WTC11 (cell line): ENCODE measurements at places on chromosomes 13 and 19. TPM values are rescaled to one million over a fixed set of nuclear protein-coding genes. Genes with fewer than 3 reads are reported as not detected.

The NALCN gene
- total RNA-seq = 0.11 to 0.34 TPM (median 0.33 TPM) in 3 replicates

DNA sequence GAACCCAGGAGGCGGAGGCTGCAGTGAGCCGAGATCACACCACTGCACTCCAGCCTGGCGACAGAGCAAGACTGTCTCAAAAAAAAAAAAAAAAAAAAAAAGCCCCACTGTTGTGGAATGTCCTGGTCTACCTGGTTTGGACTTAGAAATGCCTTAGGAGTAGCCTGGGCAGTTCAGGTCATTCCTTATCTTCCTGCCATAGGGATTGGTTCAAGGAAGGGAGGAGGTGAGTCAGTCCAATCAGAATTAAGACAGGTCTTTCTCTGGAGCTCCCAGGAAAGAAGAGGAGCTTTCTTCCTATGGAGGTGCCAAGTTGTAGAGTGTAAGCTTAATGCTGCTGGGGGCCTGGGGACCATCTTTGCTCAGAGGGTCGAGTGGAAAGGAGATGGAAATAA lies 44.8 kb downstream of the SIPA1L3 start:
- H3K27ac ChIP-seq = no peak overlapping the region
- no peak overlapping the region for H3K4me3 ChIP-seq
- peaks cover 40% of the 10 kb centered on the region for H3K4me1 ChIP-seq

The RAB3A gene
- 12.2 to 14.7 TPM (median 14.6 TPM) in 3 replicates for total RNA-seq

The SCAMP4 gene
- 81.3 to 86.1 TPM (median 86.1 TPM) in 3 replicates for total RNA-seq

- peaks cover 11% of the 10 kb centered on the region for H3K4me1 ChIP-seq
- 0 out of 2 replicates have a peak, but pooled peaks cover 3% of the 10 kb centered on the region for H3K36me3 ChIP-seq
- H3K4me3 ChIP-seq = no peak overlapping the region
- no peak for DNase-seq
- no peaks in the 10 kb centered on the region for H3K27me3 ChIP-seq
- H3K27ac ChIP-seq = no peak overlapping the region
Observed at GRCh38 chr13:40522282-40522681, 144.2 kb downstream of the FOXO1 start.

- DNase-seq = no peak
- no peaks in the 10 kb centered on the region for H3K27me3 ChIP-seq
- H3K4me1 ChIP-seq = peaks cover 31% of the 10 kb centered on the region
Observed at GRCh38 chr19:10751109-10751953, 33.5 kb downstream of the DNM2 start.

DNA sequence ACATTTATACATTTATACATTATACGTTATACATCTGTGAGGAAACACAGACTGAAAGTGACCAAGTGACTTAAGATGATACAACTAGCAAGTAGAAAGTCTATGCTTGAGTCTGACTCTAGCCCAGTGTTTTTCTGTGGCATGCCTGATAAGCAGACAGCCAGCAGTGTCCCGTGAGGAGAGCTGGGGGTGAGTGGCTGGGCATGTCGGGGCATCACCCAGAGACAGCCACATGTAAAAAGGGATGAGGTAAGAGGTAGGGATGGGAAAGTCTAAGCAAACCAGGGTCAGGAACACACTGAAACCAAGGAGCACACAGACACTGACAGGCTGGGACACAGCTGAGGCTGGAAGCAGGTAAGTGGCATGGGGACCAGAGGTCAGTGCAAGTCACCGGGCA lies 333.2 kb downstream of the FOXO1 start:
- H3K4me3 ChIP-seq = no peak overlapping the region
- H3K4me1 ChIP-seq = peaks cover 26% of the 10 kb centered on the region
- H3K27ac ChIP-seq = no peak overlapping the region; the same call in 1 of the 2 replicates
- no peaks in the 10 kb centered on the region; the same call in 1 of the 2 replicates for H3K27me3 ChIP-seq
- no peaks in the 10 kb centered on the region for H3K36me3 ChIP-seq
- DNase-seq = no peak

GRCh38 chr13:66137384-66137783 lies 1092.8 kb downstream of the PCDH9 start:
- H3K4me3 ChIP-seq = no peak overlapping the region
- peaks cover 7% of the 10 kb centered on the region for H3K36me3 ChIP-seq
- no peak overlapping the region for H3K27ac ChIP-seq
- H3K4me1 ChIP-seq = 0 out of 2 replicates have a peak, but pooled peaks cover 9% of the 10 kb centered on the region
- DNase-seq = no peak

- H3K4me3 ChIP-seq = no peak overlapping the region
- peaks cover 84% of the 10 kb centered on the region for H3K4me1 ChIP-seq
- H3K36me3 ChIP-seq = no peaks in the 10 kb centered on the region
Observed at GRCh38 chr19:5957170-5957569, 20.8 kb downstream of the RANBP3 start.

The KLHL1 gene
- not detected in 3 replicates for total RNA-seq

The DPRX gene
- total RNA-seq = not detected in 3 replicates

DNA sequence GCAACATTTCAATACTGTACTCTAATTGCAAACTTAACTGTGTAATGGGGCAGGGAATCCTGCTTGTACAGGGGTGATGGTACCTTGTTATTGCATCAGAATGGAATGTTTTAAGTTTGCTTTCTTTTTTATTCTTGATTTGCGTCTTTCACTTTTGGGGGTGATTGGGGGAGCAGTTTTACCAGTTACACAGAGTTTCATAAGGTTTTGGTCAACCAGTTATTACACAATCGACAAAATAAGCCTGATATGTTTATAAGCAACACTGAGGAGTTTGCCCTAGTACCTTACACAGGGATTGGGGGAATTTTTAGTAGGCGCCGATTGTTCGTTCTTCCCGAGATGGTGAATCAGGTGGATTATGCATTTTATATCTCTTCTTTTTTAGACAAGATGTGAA lies 2.7 kb downstream of the KLF5 start:
- no peak for DNase-seq
- H3K27me3 ChIP-seq = peaks cover 80% of the 10 kb centered on the region
- H3K4me3 ChIP-seq = no peak overlapping the region

DNA sequence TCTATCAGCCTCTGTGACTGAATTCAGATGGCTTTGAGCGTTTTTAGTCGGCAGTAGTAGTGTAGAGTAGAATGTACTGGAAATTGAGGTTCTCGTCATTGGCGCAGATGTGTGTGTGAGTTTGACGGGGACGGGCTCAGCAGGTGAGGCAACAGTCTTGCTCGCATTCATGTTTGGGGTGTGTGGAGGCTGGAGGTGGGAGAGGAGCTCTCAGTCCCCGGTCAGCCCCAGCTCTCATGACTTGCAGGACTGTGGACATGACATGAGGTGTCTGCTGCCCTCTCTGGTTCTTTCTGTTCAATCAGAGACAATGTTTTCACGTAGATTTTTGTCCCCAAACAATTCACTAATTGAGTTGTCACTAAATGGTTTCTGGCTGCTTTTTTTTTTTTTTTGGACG lies 57.2 kb downstream of the ING1 start:
- no peak overlapping the region for H3K4me3 ChIP-seq
- H3K27me3 ChIP-seq = no peaks in the 10 kb centered on the region; the same call in 1 of the 2 replicates
- DNase-seq = no peak
- H3K27ac ChIP-seq = no peak overlapping the region

DNA sequence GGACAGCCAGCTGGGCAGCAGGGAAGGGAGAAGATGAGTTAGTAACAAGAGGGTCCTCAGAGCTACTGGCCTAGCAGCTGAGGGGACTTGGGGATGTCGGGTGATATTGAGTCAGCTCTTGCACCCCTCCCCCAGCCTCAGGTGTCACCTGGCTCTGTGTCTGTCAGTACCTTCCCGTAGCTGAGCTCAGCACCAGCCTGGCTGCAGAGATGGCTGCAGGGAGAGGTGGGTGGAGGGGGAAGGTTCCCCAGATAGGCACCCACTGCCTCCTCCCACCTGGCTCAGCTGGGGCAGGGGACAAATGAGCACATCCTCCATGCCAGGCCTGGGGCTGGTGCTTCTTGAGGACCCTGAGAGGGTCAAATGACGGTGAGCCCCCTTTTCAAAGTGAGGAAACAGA lies 6.8 kb upstream of the KPTN start:
- H3K36me3 ChIP-seq = peaks cover 5% of the 10 kb centered on the region; the same call in 1 of the 2 replicates
- no peak for DNase-seq
- H3K27ac ChIP-seq = 0 out of 2 replicates have a peak overlapping the region, but pooled peaks have one; percentile 11
- H3K4me3 ChIP-seq = no peak overlapping the region
- H3K4me1 ChIP-seq = peaks cover 5% of the 10 kb centered on the region; the same call in 1 of the 2 replicates
- no peaks in the 10 kb centered on the region for H3K27me3 ChIP-seq

DNA sequence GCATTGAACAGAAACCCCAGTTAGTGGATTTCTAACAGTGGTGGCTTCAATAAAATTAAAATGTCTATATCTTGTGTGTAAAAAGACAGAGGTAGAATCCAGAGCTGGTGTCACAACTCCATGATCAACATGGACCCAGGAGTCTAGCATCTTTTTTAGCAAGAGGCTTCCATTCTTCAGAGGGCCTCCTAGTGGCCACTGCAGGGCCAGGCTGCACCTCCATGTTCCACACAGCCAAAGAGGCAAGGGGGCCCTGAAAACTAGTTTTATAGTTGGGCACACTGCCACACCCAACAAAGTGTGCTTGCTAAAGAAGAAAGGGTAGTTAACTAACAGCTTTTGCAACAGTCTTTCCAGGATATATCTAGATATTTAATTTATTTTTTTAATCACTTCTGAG lies 12.9 kb downstream of the N4BP2L1 start:
- peaks cover 3% of the 10 kb centered on the region for H3K27me3 ChIP-seq
- DNase-seq = peak; percentile 55
- peaks cover 11% of the 10 kb centered on the region for H3K4me1 ChIP-seq
- H3K27ac ChIP-seq = no peak overlapping the region
- H3K4me3 ChIP-seq = no peak overlapping the region

GRCh38 chr19:1799695-1800342 lies 12.3 kb downstream of the ATP8B3 start:
- DNase-seq = no peak
- H3K27ac ChIP-seq = peak overlapping the region; percentile 60; the same call in 1 of the 2 replicates
- peaks cover 5% of the 10 kb centered on the region for H3K4me1 ChIP-seq
- no peak overlapping the region for H3K4me3 ChIP-seq

The MATK gene
- total RNA-seq = 26.1 to 29.0 TPM (median 28.3 TPM) in 3 replicates

The ZSWIM4 gene
- total RNA-seq = 33.4 to 35.5 TPM (median 34.2 TPM) in 3 replicates

The FUZ gene
- 35.1 to 36.3 TPM (median 35.7 TPM) in 3 replicates for total RNA-seq

The RNF17 gene
- total RNA-seq = 0.05 TPM in 1 of 3 replicates, not detected in the others

The CD209 gene
- total RNA-seq = 0.09 to 0.44 TPM in 2 of 3 replicates, not detected in the other

DNA sequence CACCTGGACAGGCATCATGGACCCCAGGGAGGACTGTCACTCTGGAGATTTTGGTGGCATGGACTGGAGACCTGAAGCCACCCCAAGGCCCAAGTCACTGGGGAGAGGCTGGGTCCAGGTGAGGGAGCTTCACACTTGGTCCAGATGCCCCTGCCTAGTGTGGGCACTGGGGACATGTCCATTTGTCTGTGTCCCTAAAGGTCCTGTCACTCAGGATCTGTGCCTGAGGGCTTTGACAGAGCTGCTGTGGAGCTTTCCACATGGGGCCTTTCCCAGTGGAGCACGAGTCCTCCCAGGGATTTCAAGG lies 40.5 kb upstream of the CEACAM8 start:
- H3K27ac ChIP-seq = no peak overlapping the region
- no peak overlapping the region for H3K4me3 ChIP-seq
- H3K4me1 ChIP-seq = no peaks in the 10 kb centered on the region
- DNase-seq = no peak
- peaks cover 12% of the 10 kb centered on the region for H3K27me3 ChIP-seq

- peaks cover 18% of the 10 kb centered on the region for H3K4me1 ChIP-seq
- no peaks in the 10 kb centered on the region for H3K36me3 ChIP-seq
- no peak within 1 kb of the TSS for H3K4me3 ChIP-seq
- no peak for DNase-seq
Observed at GRCh38 chr19:50854636-50855410, at the start of gene KLK3. Gene KLK3, plus strand, starts transcription at chr19:50854915. Its CDS starts 41 bp downstream, at chr19:50854956.

- no peak overlapping the region for H3K4me3 ChIP-seq
- H3K36me3 ChIP-seq = no peaks in the 10 kb centered on the region
- H3K4me1 ChIP-seq = peaks cover 11% of the 10 kb centered on the region
- DNase-seq = no peak
Observed at GRCh38 chr13:24090049-24090448, 70.5 kb upstream of the SPATA13 start.

DNA sequence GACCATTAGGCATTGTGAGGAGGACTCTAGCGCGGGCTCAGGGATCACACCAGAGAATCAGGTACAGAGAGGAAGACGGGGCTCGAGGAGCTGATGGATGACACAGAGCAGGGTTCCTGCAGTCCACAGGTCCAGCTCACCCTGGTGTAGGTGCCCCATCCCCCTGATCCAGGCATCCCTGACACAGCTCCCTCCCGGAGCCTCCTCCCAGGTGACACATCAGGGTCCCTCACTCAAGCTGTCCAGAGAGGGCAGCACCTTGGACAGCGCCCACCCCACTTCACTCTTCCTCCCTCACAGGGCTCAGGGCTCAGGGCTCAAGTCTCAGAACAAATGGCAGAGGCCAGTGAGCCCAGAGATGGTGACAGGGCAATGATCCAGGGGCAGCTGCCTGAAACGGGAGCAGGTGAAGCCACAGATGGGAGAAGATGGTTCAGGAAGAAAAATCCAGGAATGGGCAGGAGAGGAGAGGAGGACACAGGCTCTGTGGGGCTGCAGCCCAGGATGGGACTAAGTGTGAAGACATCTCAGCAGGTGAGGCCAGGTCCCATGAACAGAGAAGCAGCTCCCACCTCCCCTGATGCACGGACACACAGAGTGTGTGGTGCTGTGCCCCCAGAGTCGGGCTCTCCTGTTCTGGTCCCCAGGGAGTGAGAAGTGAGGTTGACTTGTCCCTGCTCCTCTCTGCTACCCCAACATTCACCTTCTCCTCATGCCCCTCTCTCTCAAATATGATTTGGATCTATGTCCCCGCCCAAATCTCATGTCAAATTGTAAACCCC lies 2.8 kb upstream of the CEACAM5 start:
- DNase-seq = peak; percentile 77
- no peak overlapping the region for H3K4me3 ChIP-seq
- H3K27ac ChIP-seq = no peak overlapping the region
- no peaks in the 10 kb centered on the region for H3K36me3 ChIP-seq
- H3K4me1 ChIP-seq = 0 out of 2 replicates have a peak, but pooled peaks cover 2% of the 10 kb centered on the region
- peaks cover 19% of the 10 kb centered on the region for H3K27me3 ChIP-seq

DNA sequence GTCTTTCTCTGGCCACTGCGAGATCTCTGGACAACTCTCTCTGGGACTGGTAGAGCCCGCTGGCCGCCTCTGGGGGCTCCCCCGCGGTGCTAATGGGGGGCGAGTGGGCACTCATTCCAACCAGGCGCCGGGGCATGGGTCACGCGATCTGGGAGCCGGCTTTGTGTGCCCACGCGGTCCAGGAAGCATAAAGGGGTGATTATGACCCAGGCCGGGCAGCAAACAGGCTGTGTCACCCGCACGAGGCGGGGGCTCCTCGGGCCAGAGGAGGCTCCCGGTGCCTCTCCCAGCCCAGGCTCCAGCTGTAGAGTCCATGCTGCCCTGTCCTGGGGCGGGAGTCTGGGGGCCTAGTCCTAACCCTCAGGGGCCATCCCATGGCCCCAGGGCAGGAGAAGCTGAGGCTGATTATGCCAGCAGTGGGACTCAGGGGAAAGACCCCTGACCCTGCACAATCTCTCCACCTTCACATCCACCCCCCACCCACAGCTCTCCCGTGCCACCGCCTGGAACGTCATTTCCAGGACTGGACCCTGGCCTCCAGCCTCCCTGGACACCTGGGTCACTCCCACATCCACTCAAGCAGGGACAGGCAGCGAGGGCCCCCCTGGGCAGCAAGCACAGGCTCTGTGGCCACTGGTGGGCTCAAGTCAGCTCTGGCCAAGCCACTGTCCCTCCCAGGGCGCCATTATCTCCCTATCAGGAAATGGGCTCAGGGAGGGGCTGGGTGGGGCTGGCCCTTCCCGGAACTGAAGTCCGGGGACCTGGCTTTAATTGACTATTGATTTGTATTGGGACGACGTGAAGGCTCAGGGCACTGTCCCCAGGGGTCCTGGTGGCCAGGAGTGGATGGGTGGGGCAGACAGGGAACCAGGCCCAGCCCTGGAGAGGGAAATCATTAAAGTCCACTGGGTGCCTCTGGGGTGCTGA lies 50.0 kb downstream of the PTPRS start:
- H3K27ac ChIP-seq = no peak overlapping the region
- no peak for DNase-seq
- no peaks in the 10 kb centered on the region for H3K27me3 ChIP-seq
